Stimulated activated effector memory CD8-positive, alpha-beta T cell treated with anti-CD3 and anti-CD28 coated beads, Interleukin-12 subunit alpha, Interleukin-12 subunit beta, amount 100 ng/mL, for 72 hours (primary cell): ENCODE measurements at places on chromosomes 3 and 15.
A peak's percentile ranks its signal among the peaks of the same experiment; 100 is the strongest.

DNA sequence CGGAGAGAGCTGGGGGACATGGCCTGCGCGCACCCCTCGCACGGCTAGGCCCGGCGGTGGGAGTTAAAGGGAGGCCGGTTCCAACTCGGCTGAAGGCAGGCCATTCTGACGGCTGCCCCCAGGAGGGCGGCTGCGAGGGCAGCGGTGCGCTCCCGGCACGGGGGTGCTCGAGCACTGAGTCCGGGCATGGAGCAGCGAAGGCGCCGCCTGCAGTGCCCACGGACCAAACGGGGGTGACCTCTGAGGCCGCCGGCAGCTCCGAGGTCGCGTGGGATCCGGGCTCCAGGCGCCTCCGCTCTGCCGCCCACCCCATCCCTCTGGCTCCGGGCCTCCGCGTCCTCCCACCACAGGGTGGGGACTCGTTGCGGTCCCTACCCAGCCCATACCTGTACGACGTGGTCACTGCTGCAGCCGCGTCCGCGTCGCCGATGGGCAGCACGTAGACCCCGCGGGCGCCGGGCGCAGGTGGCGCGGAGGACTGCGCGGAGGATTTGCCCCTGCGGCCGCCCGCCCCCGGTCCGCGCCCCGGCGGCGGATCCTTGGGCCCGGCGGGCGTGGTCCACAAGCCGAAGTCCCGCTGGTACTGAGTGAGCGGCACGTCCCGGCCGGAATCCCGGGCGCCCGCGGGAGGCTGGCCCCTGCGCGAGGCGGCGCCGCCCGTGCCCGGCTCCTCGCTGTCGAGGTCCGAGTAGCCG is 469 bp downstream of the MAP6D1 start:
- DNase-seq = peak; percentile 67

DNA sequence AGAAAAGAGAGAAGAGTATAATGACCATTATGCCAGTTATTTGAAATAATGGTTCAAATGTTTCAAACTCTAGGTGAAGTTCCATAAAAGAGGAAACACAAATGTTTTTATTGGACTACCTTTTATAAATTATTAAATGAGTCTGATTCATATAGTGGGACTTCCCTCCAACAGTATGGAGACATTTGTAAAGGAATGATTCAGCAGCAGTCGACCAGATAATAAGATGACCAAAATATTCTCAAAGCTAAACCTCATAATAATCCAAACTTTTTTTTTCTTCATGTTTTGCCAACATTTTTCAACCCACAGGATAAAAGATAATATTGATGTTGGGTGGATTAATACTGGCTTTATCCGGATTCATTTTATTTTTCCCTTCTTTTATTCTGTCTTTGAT is 18.8 kb downstream of the TIPARP start:
- DNase-seq = no peak

GRCh38 chr3:13831386-13831996 is 48.4 kb downstream of the WNT7A start:
- DNase-seq = no peak

GRCh38 chr3:65907232-65908130 is 131.2 kb downstream of the MAGI1 start:
- DNase-seq = no peak

- no peak for DNase-seq
Measured at GRCh38 chr3:36562945-36563344, 182.6 kb downstream of the STAC start.

DNA sequence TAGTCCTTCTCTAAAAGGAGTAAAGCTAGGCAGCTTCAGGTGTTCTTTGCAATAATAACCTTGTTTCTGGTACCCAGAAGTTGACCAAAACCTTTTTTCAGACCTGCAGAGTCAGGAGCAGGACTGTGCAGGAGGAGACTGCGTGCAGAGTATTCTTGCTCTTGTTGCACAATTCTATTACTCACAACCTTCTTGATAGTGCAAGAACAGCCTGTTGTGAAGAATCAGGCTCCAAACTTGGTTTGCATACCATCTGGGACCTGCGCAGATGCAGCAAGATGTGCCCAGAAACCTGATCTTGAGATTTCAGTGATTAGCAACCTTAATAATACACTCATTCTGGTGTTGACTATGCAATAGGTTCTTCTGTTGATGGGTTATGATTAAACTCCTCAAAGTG is 111.9 kb downstream of the ATG7 start:
- no peak for DNase-seq

- DNase-seq = no peak
Measured at GRCh38 chr15:87739081-87739480, 517.5 kb downstream of the NTRK3 start.

DNA sequence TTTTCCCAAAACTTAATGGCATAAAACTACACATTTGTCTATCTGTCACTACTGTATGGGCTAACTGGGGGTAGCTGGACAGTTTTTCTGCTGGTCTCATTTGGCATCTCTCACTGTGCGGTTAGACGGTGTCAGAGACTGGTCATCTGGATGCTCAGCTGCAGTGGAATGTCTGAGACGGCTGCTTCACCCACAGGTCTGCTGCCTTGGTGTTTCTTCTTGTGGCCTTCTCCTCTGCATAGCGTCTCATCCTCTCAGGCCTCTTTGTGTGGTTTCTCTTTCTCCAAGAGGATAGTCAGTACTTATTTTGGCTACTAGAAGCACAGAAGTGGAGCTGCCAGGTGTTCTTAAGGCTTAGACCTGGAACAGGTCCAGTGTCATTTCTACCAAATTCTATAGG is 35.9 kb upstream of the GOLGA6L9 start:
- no peak for DNase-seq

- DNase-seq = no peak
Measured at GRCh38 chr3:166527325-166527724, 690.1 kb upstream of the BCHE start.

DNA sequence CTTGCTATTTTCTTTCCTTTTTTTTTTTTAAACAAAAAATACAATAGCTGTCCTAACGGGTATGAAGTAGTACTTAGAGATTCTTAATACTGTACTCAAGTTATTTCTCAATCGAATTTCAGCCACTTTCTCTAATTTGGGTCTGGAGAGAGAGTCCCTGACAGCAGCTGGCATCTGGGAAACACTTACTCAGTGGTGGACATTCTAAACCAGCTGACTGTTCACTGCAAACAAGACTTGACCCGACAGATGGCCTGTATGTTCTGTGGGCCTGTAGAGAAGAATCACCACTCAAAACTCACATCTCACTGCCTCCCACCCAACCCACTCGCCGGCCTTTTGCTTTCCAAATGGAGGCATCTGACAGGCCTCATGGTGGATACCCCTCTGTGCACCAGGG is 199.6 kb downstream of the ATP10A start:
- no peak for DNase-seq

DNA sequence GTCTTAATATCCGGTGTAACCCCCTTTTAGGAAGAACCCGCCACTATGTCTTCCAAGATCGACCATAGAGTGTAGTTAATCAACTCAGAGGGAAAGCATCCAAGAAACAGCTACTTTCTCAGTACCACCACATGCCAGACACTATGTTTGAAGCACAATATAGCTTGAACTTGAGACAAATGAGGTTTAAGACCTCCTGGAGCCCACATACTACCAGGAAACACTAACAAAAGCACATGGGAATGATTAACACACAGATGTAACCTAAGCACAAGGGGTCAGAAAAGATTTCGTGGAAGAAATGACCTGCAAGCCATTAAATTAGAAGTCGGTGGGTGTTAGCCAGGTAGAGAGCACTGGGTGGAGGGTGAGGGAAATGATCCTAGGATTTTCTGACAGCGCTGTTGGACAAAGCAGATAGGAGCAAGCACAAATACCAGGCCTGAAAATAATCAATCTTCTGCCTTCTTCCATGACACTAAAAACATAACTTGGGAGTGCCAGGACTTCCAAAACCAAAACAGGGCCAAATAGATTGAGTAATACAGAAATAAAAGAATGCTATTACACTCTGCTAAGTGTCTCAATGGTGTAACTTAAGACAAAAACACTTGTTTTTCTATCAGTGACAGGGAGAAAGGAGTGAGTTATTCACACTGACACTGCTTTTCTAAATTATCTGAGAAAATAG is 213.7 kb downstream of the FOXP1 start:
- DNase-seq = no peak

GRCh38 chr3:123042413-123042812 is 14.8 kb upstream of the SEMA5B start:
- DNase-seq = no peak

- DNase-seq = no peak
Measured at GRCh38 chr3:132090921-132091320, 56.1 kb upstream of the CPNE4 start.

DNA sequence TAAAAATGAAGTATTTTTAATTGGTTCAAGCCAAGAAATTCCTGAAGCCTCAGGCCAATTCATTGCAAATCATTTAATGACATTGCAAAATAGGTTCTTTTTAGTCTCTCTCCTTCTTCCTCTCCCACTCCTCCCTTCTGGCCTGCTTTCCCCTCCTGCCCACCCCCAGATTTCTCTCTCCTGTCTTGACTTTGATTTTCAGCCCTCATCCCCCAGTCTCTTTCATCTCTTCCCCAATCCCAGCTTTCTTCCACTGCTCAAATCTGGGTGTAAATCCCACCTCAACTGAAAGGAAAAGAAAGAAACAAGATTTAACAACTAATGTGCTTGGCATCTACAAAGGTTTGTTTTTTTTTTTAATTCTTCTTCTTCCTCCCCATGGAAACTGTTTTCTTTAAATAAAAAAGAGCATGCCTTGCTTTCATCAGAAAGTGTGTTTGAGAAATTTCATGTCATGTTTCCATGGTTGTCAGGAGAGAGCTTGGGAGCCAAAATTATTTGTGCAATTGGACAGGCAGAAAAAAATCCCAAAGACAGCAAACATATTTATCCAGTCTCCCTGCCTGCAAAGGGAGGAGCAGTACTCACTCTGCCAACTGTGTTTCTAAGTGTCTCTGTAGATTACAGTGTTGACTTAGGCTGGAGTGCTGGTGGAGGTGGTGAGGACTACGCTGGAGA is 50.4 kb downstream of the BOC start:
- no peak for DNase-seq

- DNase-seq = no peak
Measured at GRCh38 chr15:70411143-70411863, 313.6 kb upstream of the TLE3 start.

- DNase-seq = no peak
Measured at GRCh38 chr3:10697918-10698317, 118.1 kb upstream of the SLC6A11 start.

DNA sequence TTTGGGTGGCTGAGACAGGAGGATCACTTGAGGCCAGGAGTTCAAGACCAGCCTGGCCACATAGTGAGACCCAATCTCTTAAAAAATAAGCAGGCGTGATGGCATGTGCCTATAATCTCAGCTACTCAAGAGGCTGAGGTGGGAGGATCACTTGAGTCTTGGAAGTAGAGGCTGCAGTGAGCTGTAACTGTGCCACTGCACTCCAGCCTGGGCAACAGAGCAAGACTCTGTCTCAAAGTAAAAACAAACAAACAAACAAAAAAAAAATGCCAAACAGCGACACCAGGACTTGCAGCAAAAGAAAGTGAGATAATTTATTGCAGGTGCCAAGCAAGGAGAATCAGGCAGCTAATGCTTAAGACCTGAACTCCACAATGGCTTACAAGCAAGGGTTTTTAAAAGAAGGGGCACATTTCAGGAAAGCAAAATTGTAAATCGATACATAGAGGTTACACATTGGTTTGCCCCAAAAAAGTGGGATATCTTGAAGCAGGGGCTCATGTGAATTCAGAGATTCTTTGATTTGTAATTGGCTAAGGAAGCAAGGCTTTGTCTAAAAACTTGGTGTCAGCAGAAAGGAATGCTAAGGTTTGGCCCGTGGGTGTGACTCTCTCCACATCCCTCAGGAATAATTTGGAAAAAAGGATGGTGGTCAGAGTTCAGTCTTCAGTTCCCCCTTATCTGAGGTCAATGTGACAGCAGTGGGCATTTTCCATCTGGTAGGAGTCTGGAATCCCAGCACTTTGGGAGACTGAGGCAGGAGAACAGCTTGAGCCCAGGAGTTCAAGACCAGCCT is 5.2 kb upstream of the MPI start:
- DNase-seq = no peak

- no peak for DNase-seq
Measured at GRCh38 chr3:181521831-181522230, 189.9 kb upstream of the SOX2 start.
